AML-193 (cell line): ENCODE measurements at places on chromosomes 1 and 21.

DNA sequence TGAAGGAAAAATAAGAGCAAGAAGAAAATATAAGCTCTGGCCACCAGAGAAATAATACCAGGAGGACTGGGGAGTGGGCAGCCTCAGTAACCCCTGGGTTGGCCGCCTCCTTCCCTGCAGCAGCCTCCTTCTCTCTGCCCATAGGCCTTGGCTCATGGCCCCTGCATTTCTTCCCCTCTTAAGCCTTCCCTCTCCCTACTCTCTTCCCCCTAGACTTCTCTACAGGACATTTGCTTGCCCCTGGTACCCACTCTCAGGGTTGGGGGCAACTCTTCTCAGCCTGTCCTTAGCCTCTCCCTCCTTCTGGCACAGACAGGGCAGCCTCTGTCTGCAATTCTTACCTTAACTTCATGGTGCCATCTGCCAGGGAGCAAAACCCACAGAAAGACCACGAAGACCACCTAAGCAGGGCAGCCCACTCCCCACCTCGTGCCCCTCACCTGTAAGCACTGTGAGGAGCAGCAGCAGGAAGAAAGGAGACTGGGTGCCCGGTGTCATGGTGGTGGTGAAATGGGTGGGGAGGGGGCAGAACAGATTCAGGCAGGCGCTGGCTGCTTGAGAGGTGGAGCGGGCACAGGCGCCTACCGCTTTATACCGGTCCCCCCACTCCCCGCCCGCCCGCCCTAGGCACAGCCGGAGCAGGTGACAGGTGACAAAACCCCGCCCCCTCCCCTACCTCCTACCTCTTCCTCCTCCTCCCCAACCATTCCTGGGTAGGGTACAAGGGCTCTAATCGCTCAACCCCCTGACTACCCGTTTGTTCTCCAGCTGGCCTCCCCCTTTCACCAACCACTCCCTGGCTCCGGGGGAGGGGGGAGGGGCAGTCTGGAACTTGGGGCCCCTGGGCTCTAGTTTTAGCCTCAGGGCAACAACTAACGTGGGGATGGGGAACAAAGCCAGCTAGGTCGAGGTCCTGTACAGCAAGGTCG, 15.1 kb downstream of the THBS3 start:
- peak; percentile 45 for DNase-seq

GRCh38 chr1:181469829-181470228, 13.5 kb upstream of the CACNA1E start:
- DNase-seq = no peak

DNA sequence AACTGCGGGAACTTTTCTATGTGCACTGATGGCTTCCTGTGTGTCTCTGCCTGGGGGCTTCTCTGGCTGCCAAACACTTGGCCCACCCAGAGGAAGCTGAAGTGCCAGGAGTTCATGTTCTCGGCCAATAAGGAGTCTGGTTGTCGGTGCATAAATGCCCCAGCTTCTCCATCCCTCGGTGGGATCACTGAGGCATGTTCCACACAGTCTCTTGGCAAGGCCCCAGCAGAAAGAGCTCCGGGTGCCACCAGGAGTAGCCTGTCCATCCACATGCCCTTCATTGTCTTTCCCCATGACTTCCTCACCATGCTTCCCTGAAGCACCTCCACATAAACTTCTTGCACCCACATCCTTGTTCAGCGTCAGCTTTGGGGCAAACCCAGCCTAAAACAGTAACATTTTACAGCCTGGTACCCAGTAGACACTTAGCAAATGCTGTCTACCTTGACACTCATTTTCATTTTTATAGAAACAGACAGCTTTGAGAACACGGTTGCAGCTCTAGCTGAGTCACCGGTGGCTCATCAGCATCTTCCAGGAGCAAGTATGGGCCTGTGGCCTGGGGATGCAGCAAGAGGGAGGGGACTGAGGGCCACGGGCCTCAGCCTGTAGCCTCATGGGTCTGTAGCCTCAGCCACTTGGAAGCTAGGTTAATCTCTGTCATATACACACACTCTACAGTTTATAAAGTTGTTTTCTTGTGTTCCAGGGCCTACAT, 14.8 kb upstream of the CDCP2 start:
- DNase-seq = no peak

DNA sequence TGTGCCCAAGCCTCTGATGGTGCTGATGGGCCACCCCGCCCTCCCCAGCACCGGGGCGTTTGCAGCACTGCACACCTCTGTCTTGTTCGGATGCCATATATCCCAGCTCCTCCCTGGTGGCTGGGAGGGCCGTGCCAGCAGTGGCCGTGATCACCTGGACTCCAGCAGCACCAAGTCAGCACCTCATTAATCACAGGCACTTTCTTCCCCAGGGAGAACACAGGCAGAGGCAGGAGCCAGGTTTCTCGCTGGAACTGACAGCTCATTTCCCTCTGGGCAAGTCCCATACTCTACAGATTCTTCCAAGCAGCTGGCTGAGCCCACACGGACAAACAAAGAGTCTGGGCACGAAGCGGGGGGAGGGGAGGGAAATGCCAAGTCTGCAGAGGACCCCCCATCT, 141.7 kb upstream of the EDN2 start:
- no peak for DNase-seq

DNA sequence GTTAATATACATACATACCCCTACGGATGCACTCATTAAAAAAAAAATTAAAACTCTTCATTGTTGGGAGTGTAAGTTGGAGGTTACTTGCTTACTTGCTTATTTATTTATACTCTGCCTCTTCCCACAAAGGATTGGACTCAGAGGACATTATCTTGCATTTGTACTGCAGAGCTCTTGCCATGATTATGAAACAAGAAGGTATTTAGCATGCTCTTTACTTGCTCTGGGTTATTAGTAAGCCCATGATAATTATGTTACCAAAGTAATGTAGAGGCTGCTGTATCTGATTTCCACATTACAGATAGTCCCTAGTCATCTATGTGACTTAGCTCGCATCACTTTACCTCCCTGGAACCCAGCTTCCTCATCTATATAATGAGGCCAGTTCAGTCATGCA, 355.1 kb upstream of the PTBP2 start:
- no peak for DNase-seq

- DNase-seq = no peak
Measured at GRCh38 chr1:235423214-235423652, 56.0 kb downstream of the TBCE start.

GRCh38 chr1:15942661-15943327, 33.1 kb downstream of the ZBTB17 start:
- no peak for DNase-seq

DNA sequence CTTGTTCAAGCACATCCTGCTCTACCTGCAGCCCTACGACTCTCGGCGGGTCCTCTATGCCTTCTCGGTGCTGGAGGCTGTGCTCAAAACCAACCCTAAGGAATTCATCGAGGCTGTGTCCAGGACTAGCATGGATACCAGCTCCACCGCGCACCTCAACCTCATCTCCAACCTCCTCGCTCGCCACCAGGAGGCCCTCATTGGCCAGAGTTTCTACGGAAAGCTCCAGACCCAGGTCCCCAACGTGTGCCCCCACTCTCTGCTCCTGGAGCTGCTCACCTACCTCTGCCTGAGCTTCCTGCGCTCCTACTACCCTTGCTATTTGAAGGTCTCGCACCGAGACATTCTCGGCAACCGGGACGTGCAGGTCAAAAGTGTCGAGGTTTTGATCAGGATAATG, 74.3 kb upstream of the MORC3 start:
- DNase-seq = no peak

DNA sequence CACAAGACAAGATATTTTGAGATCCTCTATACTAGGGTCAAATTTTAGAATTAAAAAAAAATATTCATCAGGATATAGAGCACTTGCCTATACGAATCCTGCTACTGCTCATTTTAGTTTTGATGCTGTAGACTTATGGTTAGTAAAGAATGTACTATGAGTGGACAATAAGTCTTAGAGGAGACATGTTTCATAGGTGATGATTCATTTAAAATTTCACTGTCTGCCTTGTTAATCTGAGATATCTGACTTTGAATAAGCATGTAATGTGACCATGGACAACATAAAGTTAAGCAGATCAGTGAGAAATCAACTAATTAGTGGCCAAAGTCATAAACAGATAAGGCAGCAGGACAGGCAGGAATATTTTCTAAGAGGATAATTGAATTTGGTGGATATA, 106.8 kb upstream of the HP1BP3 start:
- no peak for DNase-seq

DNA sequence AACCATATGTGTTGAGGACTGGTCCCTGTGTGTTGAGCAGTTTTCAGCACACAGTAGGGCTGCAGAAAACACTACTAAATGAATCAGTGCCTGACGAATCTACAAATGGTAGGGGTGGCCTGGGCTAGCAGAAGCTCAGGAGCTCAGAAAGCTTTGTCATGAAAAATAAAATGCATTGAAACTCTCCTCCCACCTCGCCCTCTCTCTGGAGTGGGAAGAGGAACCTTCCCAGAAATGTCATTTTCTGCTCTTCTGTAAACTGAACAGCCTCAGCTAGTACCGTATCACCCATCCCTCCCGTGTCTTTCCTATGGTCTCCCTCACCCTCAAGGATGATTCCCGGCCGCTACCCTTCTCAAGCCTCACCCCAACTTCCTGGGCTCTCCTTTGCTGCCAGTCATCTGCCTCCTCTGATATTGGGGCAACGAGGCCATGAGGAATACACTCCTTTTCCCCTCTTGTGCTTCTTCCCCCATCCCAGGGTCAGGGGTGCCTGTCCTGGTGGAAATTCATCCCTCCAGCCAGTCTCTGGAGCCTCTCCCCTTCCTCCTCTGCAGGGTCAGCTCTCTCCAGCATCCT, 734.5 kb downstream of the PTPRU start:
- DNase-seq = no peak

- DNase-seq = no peak
Measured at GRCh38 chr1:248842781-248843331, 4.8 kb downstream of the ZNF672 start.

- no peak for DNase-seq
Measured at GRCh38 chr1:191145834-191146233, 668.2 kb upstream of the BRINP3 start.

GRCh38 chr1:34354367-34354766, 177.7 kb downstream of the C1orf94 start:
- no peak for DNase-seq

- DNase-seq = no peak
Measured at GRCh38 chr1:55233145-55233777, 18.1 kb upstream of the USP24 start.
